DMS 273 treated with DMSO at 0.1 percent for 48 hours (cell line): ENCODE measurements at places on chromosomes 7 and 10.

DNA sequence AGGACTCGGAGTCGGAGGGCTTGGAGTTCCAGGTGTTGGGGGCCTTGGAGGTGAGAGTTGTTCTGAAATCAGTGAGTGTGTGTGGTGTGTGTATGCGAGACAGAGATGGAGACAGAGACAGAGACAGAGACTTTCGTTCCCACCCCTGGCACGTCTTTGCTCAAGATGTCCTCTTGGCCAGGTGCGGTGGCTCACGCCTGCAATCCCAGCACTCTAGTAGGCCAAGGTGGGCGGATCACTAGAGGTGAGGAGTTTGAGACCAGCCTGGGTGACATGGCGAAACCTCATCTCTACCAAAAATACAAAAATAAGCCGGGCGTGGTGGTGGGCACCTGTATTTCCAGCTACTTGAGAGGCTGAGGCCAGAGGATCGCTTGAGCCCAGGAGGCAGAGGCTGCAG is 20.0 kb upstream of the LIMK1 start:
- no peak for DNase-seq

GRCh38 chr10:106189292-106189691 is 975.2 kb downstream of the SORCS1 start:
- no peak for DNase-seq

GRCh38 chr10:122207596-122207995 is 63.5 kb upstream of the BTBD16 start:
- DNase-seq: no peak

DNA sequence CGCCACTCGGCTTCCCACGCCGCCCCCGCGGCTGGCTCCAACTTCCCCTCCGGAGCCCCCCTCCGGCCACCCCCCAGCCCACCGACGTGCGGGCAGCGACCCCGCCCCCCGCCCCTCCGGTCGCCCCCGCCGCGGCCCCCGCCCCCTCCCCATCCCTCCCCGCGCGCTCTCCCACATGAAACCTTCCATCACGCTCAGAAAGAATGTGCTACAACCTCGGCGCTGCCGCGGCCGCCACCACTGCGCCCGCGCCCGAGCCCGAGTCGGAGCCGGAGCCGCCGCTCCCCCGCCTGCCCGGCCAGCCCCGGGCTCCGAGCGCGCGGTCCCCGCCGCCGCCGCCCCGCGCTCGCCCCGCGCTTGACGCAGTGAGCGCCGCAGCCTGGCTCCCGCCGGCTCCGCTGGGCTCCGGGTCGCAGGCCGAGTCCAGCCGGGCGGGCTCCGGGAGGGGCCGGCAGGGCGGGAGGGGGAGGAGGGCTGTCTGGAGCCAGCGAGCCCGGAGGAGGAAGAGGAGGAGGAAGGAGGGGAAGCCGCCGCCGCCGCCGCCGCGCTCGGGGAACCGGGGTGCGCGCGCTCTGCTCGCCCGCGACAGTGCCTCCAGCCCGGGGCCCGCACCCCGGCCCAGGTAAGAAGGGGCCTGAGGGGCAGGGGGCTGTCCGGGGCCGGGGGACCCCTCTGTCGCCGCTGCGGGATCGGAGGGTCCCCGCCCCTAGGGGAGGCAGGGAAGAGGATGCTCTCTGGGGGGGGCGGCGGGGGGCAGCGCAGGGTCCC is 4.3 kb upstream of the ELFN1 start:
- no peak for DNase-seq

- DNase-seq: no peak
Observed at GRCh38 chr7:36621396-36621795, 102.9 kb downstream of the AOAH start.

DNA sequence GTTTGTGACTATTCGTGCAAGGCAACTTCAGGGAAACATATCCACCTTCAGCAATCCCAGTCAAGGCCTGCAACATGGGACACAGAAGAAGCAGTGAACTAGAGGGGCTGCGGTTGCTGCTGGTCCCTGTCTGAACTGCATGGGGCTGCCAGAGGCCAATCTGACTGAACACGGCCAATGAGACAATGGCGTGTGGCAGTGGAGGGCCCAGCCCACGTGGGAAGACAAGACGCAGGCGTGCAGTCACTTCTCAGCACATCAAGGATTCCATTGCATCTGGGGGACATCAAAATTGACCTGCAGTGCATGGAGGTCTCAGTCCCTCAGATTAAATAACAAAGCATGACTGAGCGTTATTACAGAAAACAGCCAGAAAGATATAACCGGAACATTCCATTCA is 215.9 kb downstream of the HECW1 start:
- DNase-seq: no peak

DNA sequence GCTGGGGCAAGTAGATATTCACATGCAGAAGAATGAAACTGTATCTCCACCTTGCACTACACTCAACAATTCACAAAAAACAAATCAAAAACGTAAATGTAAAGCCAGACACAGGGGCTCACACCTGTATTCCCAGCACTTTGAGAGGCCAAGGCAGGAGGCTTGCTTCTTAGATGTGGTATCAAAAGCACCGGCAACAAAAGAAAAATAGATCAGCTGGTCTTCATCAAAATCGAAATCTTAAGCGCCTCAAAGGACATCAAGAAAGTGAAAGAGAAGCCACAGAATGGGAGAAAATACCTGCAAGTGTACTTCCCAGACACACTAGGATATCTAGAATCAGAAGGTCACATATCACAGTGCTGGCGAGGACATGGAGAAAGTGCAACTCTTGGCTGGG is 31.3 kb downstream of the GPER1 start:
- no peak for DNase-seq

DNA sequence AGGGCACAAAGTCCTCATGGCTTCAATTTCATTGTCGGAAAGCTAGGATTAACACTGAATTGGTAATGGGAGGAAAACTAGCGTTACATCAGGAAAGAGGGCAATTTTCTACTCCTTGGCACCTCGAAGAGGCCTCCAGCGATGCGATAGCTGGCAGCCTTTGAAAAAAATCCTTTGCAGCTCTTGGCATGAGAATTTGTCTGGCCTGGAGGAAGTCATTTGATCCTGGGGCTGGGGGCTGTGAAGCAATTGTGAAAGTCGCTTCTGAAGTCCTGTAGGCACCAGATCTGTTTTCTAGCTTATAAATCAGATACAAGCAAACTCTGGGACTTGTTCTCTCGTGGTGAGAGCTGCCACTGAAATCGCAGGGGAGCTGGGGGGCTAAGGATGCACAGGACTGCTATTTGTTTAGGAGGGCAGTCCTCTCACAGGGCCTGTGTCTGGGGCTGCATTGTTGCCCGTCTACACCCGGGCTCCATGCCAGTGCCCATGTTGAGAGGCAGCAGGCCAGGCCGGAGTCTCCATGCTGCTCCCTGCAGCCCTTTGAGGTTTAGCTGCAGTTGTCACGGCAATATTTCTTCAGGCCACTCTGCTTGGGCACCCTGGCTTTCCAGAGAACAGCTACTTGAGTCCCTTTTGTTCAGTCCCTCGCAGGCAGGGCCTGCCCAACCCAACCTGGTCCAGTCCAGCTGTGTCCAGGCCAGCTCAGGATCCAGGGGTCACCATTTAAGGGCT is 206.8 kb upstream of the LYZL1 start:
- DNase-seq: no peak

DNA sequence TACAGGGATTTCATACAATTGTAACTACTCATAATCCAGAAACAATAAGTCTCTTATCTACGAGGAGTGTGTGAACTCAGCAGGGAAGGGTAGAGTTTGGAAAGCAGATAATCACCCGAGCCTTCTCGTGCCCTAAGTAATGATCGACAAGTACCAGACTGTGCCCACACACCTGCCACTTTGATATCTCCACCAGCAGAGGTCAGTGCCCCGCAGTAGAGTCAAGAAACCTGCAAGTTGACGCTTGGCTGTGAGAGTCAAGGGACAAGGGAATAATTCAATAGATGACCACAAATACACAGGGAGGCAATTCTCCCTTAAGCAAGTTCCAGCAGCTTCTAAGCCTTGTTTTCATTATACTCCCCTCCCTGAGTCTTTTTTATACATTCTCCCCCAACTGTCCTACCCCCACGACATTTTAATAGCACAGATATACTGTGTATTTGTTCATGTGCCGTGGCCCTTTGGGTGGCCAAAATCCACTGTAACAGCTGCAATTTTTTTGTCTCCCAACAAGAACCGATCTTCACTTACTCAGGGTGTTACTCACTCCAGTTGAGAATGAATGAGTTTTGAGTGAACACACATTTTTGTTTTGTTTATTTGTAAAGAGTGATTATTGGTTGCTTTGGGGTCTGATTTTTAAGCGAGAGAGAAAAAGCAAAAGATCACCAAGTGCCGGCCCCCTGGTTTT is 106.9 kb upstream of the RHEB start:
- DNase-seq: no peak

DNA sequence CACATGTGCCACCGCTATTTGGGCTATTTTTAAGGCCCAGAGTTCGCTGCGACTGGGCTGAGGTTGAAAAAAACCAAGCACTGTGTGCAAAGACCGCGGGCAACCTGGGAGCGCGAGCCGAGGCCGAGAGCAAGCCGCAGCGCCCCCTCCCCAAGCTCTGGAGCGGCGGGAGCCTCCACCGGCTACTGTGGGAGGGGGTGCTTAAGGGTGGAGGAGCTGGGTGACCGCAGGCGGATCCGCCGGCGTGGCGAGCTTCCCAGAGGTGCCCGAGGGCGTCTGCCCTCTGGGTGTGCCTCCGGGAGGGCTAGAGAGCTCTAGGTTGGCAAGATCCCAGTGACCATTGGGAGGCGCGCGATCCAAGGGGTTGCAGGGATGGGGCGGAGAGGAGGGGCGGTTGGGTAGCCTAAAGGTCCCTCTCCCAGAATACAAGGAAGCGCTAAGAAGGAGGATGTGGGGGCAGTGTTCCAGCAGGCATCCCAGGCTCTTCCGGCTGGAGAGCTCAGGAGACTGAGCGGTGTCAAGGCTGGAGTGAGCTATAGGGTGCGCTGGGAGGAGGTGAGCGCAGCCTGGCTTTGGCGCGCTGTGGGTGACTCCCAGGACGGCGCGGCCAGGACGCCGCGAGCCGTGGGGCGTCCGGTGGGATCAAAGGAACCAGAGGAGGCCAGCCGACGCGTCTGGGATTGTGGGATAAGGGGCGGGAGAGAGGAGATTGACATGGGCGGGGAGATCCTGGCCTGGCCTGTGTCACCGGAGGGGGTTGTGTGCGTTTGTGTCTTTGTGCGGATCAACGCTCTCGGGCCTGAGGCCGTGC is 8.0 kb downstream of the DLX5 start:
- no peak for DNase-seq

- DNase-seq: no peak
Observed at GRCh38 chr10:91785830-91786229, 12.4 kb upstream of the TNKS2 start.
